Stimulated activated CD8-positive, alpha-beta memory T cell treated with anti-CD3 and anti-CD28 coated beads, Interleukin-7, amount 100 ng/mL, for 1 hour (primary cell): ENCODE measurements at places on chromosomes 13 and 19.

GRCh38 chr13:111139873-111140561, 24.9 kb downstream of the ARHGEF7 start:
- DNase-seq: no peak

DNA sequence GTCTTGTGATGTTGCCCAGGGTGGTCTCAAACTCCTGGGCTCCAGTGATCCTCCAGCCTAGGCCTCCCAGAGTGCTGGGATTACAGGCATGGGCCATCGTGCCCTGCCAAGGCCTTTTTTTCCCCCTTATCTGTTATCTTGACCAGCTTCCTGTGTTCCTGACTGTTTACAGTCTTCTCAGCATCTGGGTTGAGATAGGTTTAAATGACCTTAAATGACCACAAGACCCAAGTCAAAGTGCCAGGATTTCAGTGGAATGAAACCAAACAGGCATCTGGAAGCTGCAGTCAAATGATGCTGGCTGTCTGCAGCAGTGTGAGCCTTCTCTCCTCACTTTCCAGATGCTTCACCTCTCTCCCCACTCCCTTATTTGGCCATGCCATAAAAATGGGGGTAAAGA, 114.2 kb upstream of the CLDN10 start:
- DNase-seq: no peak

DNA sequence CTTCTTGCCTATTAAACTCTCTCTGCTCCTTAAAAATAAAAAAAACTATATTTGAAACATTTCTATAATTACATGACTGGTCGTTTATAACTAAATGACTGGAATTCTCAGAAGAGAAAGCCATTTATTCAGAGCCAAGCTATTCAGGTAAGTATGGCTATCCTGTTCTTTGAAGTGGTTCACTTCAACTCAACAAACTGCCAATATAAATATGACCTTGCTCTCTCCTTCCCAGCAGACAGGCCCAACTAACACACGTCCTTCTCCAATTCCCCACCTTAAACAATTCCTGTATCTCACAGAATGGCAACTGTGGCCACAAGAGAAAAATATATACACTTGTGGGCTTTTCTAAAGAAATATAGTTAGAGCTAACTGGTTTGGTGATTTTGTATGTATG, 153.9 kb downstream of the MIPEP start:
- no peak for DNase-seq

GRCh38 chr19:2680808-2681207, 21.7 kb downstream of the GNG7 start:
- no peak for DNase-seq

- DNase-seq: no peak
Observed at GRCh38 chr19:41276231-41276630, 12.1 kb downstream of the HNRNPUL1 start.

DNA sequence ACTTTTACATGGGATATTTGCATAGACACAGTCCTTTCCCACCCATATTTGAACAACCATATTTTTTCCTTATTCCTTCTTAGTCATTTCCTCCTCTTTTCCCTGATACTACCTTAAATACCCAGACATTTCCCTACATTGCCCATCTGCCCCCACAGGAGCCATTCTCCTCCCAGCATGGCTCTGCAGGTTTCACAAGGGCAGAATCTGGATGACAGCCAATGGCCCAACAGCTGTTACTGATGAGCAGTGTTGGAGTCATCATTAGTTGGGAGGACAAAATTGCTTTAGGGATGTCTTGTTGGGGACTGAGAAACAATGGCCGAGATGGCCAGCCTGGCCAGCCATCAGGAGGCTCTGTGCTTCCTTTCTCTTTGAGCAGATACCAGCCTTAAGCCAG, 209.5 kb downstream of the KLF5 start:
- no peak for DNase-seq
